ENCODE measurements at places on chromosomes 11 and 22. TPM values are rescaled to one million over a fixed set of nuclear protein-coding genes. Genes with fewer than 3 reads are reported as not detected.

Gene HDAC10
- polyA plus RNA-seq, result 148 TPM

Gene DDI1
- not detected for polyA plus RNA-seq

Gene OR2D2
- not detected for polyA plus RNA-seq

Gene LYVE1
- 0.31 TPM for polyA plus RNA-seq

Gene DDX25
- polyA plus RNA-seq, result not detected

Gene PNPLA5
- not detected for polyA plus RNA-seq

Gene SCUBE1
- polyA plus RNA-seq, result 0.32 TPM

Gene HPX
- not detected for polyA plus RNA-seq

Gene FXYD2
- 0.96 TPM for polyA plus RNA-seq
